CD4-positive, alpha-beta T cell (primary cell): ENCODE measurements at places on chromosomes 2 and 18. TPM values are rescaled to one million over a fixed set of nuclear protein-coding genes. Genes with fewer than 3 reads are reported as not detected.

DNA sequence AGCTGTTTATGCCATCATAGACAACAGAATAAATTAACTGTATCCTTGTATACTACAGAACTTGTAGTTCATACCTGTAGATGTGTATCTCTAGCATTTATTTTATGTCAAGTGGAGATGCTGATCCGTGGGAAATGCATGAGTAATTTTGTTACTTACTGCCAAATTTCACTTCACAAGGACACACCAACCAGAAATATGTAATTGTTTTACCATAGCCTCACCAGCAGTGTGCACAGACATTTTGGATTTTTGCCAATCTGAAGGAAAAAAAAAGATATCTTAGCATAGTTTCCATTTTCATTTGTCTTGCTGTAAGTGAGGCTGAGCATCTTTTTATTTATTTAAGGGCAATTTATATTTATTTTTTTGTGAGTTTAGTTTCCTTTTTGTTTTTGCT, 265.1 kb upstream of the OSR1 start:
- DNase-seq = no peak
- no peaks in the 10 kb centered on the region for H3K27me3 ChIP-seq
- H3K4me1 ChIP-seq = no peaks in the 10 kb centered on the region

GRCh38 chr2:196963043-196963442, 36.5 kb upstream of the PGAP1 start:
- no peaks in the 10 kb centered on the region for H3K27me3 ChIP-seq
- H3K4me3 ChIP-seq = no peak overlapping the region
- no peaks in the 10 kb centered on the region for H3K4me1 ChIP-seq
- no peak overlapping the region for H3K27ac ChIP-seq
- DNase-seq = no peak
- no peaks in the 10 kb centered on the region for H3K36me3 ChIP-seq

GRCh38 chr18:31626409-31626808, 34.7 kb downstream of the TTR start:
- H3K4me1 ChIP-seq = no peaks in the 10 kb centered on the region
- no peak for DNase-seq
- no peaks in the 10 kb centered on the region for H3K27me3 ChIP-seq
- H3K27ac ChIP-seq = no peak overlapping the region
- no peak overlapping the region for H3K4me3 ChIP-seq

DNA sequence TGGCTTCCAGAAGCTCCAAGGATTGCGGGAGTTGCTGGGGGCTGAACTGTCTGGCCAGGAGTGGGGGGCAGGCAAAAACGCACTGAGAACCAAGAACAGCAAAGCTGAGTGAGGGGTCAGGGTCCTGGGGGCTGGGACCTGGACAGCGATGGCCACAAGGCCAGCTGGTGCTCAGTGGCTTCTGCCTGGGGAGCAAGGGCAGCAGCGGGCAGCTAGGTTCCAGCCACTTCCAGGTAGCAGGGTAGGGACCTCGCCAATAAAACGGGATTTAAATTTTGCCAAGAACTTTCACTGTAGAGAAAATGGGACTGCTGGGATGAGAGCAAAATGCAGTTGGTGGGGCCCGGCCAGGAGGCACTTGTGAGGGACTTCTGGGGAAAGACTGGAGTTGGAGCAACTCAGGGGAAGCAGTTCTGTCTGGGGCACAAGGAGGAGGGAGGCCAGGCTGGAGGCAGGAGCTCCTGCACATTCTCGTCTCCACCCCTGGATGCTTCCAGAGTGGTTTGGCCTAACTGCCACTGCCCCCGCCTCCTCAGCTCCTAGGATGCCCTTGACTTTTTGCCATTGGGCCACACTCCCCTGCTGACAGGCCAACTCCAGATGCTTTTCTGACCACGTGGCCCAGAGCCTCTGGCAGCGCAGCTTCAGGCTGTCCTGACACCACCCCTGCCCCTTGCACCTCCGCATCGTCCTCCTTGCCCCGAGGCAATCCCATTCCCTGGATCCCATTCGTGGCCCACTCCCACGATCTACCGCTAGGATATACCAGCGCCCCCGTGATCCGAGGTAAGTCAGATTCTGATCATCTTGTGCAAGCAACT, 5.5 kb upstream of the CCDC74A start:
- DNase-seq = no peak
- H3K4me3 ChIP-seq = no peak overlapping the region
- peaks cover 2% of the 10 kb centered on the region for H3K4me1 ChIP-seq
- no peak overlapping the region for H3K27ac ChIP-seq
- no peaks in the 10 kb centered on the region for H3K27me3 ChIP-seq

DNA sequence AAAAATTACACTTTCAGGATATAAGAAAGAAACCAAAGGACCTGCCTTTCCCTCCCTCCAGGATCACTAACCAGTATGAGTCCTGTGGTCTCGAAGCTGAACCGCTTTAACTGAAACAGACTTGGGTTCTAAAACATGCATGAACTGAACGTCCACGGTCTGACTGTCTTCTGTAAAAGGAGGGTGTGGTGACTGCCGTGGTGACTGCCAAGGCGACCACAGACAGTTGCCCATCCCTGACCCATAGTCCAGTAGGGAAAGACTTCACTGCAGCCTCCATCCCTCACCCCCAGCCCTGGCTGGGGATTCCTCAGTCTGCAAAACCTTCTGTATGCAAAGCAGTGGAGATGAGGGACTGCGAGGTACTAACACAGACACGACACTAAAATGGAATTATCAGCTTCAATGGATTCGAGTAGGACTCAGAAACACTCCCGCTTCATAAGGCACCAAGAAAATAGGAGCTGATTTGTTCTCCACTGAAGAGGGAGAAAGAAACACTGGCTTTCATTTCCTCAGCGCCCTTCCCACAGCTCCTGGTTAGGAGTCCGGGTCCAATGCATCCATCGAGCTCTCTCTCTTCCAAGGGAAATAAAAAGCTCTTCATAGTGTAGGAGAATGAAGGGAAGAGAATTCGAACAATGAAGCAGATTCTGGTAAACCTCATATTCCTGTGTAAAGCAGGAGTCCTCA, 197.2 kb downstream of the HDAC4 start:
- H3K27ac ChIP-seq = no peak overlapping the region
- H3K4me3 ChIP-seq = no peak overlapping the region

- peaks cover 13% of the 10 kb centered on the region for H3K27me3 ChIP-seq
- DNase-seq = no peak
- H3K36me3 ChIP-seq = no peaks in the 10 kb centered on the region
- no peak overlapping the region for H3K4me3 ChIP-seq
These were observed 14.0 kb upstream of the IMP4 start for GRCh38 chr2:130328710-130329109.

- no peaks in the 10 kb centered on the region for H3K4me1 ChIP-seq
- H3K4me3 ChIP-seq = no peak overlapping the region
- no peak overlapping the region for H3K27ac ChIP-seq
- H3K27me3 ChIP-seq = no peaks in the 10 kb centered on the region
- no peaks in the 10 kb centered on the region for H3K36me3 ChIP-seq
These were observed 1303.2 kb upstream of the CELF4 start for GRCh38 chr18:38868757-38869156.

- H3K4me3 ChIP-seq = no peak overlapping the region
- H3K36me3 ChIP-seq = no peaks in the 10 kb centered on the region
- DNase-seq = no peak
These were observed 37.4 kb downstream of the SCTR start for GRCh38 chr2:119486886-119487285.

DNA sequence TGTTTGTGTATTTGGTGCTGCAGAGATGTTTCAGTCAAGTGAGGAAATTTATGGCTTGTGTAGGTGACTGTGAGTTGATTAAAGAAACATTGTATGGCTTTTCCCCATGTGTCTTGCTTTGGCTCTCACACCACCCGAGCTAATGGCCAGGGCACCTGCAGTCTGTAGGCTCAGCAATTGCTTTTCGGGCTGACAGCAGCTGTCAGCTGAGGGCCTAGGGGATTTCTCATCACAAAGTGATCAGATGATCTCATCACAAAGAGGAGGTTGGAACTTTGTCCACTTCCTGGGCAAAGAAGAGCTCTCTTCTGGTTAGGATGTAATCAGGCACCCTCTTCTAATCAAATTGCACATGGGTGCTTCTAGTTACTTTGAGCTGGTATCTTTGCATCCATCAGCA, 632.2 kb downstream of the SLC4A3 start:
- no peak overlapping the region for H3K4me3 ChIP-seq
- H3K36me3 ChIP-seq = no peaks in the 10 kb centered on the region
- H3K27me3 ChIP-seq = no peaks in the 10 kb centered on the region
- no peak overlapping the region for H3K27ac ChIP-seq

GRCh38 chr18:52451851-52452250, 111.9 kb downstream of the DCC start:
- no peaks in the 10 kb centered on the region for H3K36me3 ChIP-seq
- no peak overlapping the region for H3K4me3 ChIP-seq
- no peaks in the 10 kb centered on the region for H3K27me3 ChIP-seq
- no peaks in the 10 kb centered on the region for H3K4me1 ChIP-seq
- H3K27ac ChIP-seq = no peak overlapping the region
- no peak for DNase-seq

DNA sequence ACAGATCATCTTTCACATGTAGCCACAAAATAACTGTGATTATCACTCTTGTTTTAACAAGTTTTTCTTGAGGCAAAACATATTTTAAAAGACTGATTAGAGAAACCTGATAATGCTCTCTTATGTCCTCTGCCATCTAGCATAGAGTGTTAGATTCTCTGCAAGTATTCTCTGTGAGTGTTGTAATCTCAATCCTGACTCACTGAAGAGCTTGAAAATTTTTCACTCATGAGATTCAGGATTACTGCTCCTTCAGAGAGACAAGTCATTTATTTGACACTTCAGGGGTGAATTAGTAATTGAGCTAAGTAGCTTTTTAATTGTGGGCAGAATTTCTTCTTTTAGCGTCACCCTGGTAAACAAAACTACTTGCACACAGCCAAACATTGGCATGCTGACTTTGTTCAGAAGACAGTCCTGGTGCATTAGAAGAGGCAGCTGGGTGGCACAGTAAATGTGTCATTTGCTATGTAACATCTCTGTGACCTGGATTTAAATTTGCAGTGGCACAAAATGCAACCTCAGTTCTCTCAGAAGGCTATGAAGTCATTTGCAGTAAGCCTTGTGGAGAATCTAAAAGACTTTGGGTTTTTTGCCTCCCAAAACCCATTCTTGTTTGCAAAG, 172.9 kb downstream of the LRP1B start:
- H3K27me3 ChIP-seq = no peaks in the 10 kb centered on the region
- no peaks in the 10 kb centered on the region for H3K4me1 ChIP-seq
- H3K27ac ChIP-seq = no peak overlapping the region
- DNase-seq = no peak
- H3K4me3 ChIP-seq = no peak overlapping the region

DNA sequence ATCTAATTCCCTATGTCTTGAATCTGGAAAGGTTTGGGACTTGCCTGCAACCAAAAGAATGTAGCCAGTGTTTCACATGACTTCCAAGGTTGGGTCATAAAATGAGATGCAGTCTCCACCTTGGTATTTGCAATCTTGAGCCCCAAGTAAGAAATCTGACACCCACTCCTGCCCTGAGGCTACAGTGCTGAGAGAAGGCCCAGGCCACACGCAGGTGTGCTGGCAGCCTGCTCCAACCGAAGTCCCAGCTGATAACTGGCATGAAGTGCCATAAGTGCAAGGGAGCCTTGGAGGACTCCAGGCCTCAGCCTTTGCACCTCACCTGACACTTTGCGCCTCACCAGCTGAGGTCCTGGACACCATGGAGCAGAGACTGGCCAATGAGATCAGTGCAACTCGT, 182.7 kb downstream of the ANAPC1 start:
- no peak overlapping the region for H3K4me3 ChIP-seq
- H3K27me3 ChIP-seq = no peaks in the 10 kb centered on the region
- H3K36me3 ChIP-seq = no peaks in the 10 kb centered on the region
- H3K4me1 ChIP-seq = peaks cover 39% of the 10 kb centered on the region

GRCh38 chr2:25041928-25042320, at the start of gene EFR3B:
TSS of gene EFR3B (plus strand) at chr2:25042076. CDS start at chr2:25042313, 237 bp downstream.
- DNase-seq = peak; percentile 92
- no peak within 1 kb of the TSS for H3K27ac ChIP-seq
- no peaks in the 10 kb centered on the region for H3K36me3 ChIP-seq
- H3K4me1 ChIP-seq = peaks cover 22% of the 10 kb centered on the region

DNA sequence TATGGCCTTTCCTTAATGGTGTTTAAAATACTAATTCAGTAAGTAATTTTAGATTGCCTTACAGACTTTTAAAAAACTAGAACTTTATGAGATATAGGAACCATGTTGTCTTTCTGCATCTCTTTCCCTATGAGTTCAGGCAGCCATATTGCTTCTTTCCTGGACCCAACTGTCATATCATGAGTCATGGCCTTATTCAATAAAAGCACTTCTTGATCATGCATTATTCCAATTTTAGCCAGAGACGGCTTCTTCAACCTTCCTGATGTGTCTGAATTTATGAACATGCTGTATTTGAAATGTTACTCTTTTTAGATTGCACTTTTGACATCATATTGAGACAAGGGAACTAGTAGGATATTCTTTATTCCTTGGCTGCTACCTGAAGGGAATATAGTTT, 65.4 kb upstream of the MAP3K20 start:
- H3K36me3 ChIP-seq = no peaks in the 10 kb centered on the region
- no peaks in the 10 kb centered on the region for H3K4me1 ChIP-seq
- no peak overlapping the region for H3K4me3 ChIP-seq
- no peak overlapping the region for H3K27ac ChIP-seq
- DNase-seq = no peak

- DNase-seq = no peak
- H3K36me3 ChIP-seq = no peaks in the 10 kb centered on the region
- no peaks in the 10 kb centered on the region for H3K27me3 ChIP-seq
- H3K4me1 ChIP-seq = no peaks in the 10 kb centered on the region
- no peak overlapping the region for H3K4me3 ChIP-seq
- no peak overlapping the region for H3K27ac ChIP-seq
These were observed 59.9 kb upstream of the LRATD1 start for GRCh38 chr2:14572633-14573032.

DNA sequence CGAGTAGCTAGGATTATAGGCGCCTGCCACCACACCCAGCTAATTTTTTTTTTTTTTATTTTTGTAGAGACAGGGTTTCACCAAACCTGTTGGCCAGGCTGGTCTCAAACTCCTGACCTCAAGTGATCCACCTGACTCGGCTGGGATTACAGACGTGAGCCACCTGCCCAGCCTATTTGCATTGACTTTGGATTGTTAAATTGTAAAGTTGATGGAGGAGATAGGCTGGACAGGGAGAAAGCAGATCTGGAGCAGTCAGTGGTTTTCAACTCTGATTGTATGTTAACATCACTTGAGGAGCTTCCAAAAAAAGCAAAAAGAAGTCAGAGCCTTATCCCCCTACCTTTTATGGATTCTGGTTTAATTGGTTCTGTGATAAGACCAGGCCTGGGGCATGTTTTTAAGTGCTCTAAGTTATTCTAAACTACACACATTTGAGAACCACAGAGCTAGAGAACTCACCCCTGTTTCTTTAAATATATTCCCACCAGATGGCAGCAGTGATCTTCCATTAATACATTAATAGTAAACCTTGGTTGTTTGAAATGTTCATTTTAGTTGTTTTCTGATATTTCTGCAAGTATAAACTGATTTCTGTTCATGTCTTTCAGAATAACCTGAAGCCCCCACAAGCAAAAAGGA, 7.5 kb downstream of the C2orf49 start:
- DNase-seq = peak; percentile 61
- no peaks in the 10 kb centered on the region for H3K4me1 ChIP-seq
- H3K27ac ChIP-seq = no peak overlapping the region
- H3K4me3 ChIP-seq = no peak overlapping the region
- no peaks in the 10 kb centered on the region for H3K27me3 ChIP-seq

GRCh38 chr2:230900336-230900995, 24.6 kb downstream of the GPR55 start:
- H3K4me3 ChIP-seq = no peak overlapping the region
- H3K27me3 ChIP-seq = peaks cover 3% of the 10 kb centered on the region
- no peak for DNase-seq

CYP26B1 gene
- 0.05 TPM for total RNA-seq

ZNG1B gene
- 34.2 TPM for total RNA-seq

RAB6C gene
- total RNA-seq = not detected

CASP10 gene
- 12.6 TPM for total RNA-seq
